ENCODE measurements at places on chromosomes 1 and 21.

GRCh38 chr1:152034654-152035538 is 1.9 kb downstream of the S100A11 start:
- H3K36me3 ChIP-seq: peaks cover 50% of the 10 kb centered on the region
- no peaks in the 10 kb centered on the region for H3K27me3 ChIP-seq
- peaks cover 66% of the 10 kb centered on the region for H3K4me1 ChIP-seq
- H3K27ac ChIP-seq: peak overlapping the region; percentile 97
- H3K4me3 ChIP-seq: peak overlapping the region; percentile 89

DNA sequence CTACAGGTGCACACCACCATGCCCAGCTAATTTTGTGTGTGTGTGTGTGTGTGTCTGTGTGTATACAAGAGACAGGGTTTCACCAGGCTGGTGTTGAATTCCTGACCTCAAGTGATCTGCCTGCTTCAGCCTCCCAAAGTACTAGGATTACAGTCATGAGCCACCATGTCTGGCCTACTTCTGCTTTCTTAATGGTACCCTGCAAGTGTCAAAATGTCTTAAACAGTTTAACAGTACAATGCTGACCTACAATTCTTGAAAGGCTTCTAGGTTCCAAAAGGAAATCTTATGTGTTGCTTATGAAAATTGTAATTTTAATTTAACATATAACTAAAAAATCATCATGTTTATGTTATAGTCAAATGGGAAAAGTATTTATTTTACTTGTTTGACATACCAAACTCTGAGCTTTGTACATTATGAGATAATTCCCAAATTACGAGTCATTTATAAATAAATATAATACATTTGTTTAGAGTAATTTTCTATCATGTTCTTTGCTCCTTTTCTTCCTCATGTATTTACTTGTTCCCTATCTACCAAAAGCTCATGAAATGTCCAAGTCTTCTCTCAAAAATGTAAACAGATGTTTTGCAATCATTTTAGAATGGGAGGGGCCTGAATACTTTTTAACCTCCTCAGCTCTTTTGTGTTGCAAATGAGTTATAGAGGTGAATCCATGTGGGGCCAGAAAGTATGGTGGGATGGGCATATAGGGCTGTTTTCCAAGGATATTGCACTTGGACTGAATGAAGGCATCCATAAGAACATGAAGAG is 8.4 kb upstream of the VCAM1 start:
- no peaks in the 10 kb centered on the region for H3K36me3 ChIP-seq
- H3K4me3 ChIP-seq: no peak overlapping the region
- DNase-seq: peak; percentile 52
- no peak overlapping the region for H3K27ac ChIP-seq

DNA sequence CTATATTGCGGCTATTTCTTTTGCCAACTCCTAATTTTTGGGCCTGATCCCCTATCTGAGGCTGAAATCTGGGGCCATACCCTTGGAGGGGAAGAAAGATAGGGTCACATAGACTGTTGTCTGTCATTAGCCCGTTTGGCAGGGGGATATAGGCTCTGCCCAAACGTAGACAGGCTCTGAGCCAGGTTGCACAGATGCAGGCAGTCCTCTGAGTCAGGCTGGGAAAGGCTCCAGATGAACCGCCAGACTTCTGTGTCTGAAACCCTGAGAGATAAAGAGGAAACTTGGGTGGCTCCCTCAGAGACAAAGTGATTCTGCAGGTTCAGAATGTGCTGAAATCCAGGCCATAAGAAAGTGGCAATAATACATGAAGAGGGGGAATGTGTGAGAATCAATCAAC is 4.0 kb upstream of the CAP1 start:
- peak; percentile 37 for DNase-seq
- no peak overlapping the region for H3K27ac ChIP-seq
- H3K36me3 ChIP-seq: no peaks in the 10 kb centered on the region
- H3K4me3 ChIP-seq: no peak overlapping the region

DNA sequence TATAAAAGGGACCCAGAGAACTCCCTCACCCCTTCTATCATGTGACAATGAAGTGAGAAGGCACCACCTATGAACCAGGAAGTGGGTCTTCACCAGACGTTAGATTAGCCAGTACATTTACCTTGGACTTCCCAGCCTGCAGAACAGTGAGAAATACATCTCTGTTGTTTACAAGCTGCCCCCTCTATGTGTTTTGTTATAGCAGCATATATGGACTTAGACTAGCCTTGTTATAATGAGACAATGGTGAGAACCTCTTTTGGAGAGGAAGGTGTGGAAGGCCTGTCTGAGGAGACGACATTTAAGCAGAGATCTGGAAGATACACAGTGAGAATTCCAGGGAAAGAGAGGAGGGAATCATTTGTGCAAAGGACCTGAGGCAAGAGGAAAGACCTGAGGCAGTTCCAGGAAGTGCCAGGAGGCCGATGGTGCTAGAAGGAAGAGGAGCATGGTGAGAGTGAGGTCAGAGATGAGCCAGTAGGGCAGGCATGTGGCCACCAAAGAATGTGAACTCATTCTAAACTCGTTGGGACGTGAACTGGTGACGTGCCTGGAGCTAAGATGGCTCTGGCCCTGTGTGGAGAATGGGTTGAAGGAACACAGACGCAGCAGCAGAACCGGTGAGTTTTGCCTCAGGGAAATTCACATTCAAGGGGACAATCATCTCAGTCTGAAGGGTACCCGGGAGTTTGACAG is 98.9 kb upstream of the IRF2BP2 start:
- no peak for DNase-seq
- H3K27ac ChIP-seq: no peak overlapping the region
- no peaks in the 10 kb centered on the region for H3K36me3 ChIP-seq
- H3K4me1 ChIP-seq: no peaks in the 10 kb centered on the region

DNA sequence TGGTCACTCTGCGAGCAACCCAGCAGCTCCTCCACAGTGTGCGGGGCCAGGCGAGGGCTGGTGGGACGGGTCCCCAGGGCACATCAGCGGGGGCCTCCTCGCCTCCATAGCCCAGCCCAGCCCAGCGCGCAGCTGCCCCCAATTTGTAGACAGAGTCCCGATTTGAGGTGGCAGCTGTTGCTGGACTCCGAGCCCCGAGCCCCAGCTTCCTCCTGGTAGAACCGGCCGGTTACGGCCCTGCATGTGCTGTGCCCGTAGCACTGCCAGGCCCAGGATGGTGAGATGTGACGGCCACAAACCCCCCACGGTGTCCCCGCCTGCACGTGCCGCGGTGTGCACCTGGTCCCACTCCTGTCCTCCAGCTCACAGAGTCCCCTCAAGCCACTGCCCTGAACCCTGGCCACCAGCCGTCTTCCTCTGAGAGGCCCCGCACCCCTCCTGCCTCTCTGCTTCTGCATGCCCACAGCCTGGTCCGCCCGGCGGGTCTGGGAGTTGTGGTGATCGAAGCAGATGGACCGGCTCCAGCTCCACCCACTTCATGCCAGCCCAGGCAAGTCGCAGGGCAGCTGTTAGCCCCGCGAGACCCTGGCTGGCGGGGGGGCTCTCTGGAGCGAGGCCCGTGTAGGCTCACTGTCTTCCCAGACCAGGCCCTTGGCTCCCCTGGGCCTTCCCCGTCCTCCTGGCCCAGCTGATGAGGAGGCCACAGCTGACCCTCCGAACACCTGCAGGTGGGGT is 55.5 kb downstream of the MORN1 start:
- no peak overlapping the region for H3K27ac ChIP-seq
- no peak overlapping the region for H3K4me3 ChIP-seq
- no peaks in the 10 kb centered on the region for H3K36me3 ChIP-seq

DNA sequence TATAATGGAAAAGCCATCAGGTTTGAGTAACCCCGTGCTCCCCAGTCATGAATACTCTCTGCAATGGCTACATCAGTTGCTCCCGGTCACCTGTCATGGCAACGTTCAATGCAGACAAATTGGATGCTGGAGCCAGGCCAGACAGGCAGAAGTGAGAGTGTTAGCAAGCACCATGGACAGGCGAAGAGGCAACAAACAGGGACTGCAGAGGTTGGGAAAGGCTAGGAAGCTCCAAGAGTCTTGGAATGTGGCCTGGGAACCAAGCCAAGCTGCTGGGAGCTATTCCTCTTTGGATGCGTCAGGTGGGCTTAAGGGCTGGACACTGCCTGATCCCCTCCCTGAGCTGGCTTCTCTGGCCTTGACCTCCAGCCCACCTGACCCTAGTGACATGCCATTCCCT is 102.9 kb downstream of the ACTL8 start:
- H3K4me3 ChIP-seq: no peak overlapping the region
- DNase-seq: no peak
- H3K27me3 ChIP-seq: no peaks in the 10 kb centered on the region
- H3K36me3 ChIP-seq: no peaks in the 10 kb centered on the region
- no peaks in the 10 kb centered on the region for H3K4me1 ChIP-seq

Data from PC-9 (cell line).